ENCODE measurements at places on chromosomes 5 and 9.

DNA sequence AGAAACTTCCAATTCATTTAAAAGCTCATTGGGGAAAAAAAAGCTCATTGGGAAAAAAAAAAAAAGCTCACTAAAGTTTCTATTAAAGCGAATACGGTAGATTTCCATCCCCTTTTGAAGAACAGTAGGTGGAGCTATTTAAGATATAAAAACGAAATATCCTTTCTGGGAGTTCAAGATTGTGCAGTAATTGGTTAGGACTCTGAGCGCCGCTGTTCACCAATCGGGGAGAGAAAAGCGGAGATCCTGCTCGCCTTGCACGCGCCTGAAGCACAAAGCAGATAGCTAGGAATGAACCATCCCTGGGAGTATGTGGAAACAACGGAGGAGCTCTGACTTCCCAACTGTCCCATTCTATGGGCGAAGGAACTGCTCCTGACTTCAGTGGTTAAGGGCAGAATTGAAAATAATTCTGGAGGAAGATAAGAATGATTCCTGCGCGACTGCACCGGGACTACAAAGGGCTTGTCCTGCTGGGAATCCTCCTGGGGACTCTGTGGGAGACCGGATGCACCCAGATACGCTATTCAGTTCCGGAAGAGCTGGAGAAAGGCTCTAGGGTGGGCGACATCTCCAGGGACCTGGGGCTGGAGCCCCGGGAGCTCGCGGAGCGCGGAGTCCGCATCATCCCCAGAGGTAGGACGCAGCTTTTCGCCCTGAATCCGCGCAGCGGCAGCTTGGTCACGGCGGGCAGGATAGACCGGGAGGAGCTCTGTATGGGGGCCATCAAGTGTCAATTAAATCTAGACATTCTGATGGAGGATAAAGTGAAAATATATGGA lies at the start of gene PCDHGA12:
Gene PCDHGA12 (plus strand): TSS at position 176 of the 782 bp plus-strand sequence. CDS start 253 bp downstream, at position 429.
- no peak for DNase-seq

DNA sequence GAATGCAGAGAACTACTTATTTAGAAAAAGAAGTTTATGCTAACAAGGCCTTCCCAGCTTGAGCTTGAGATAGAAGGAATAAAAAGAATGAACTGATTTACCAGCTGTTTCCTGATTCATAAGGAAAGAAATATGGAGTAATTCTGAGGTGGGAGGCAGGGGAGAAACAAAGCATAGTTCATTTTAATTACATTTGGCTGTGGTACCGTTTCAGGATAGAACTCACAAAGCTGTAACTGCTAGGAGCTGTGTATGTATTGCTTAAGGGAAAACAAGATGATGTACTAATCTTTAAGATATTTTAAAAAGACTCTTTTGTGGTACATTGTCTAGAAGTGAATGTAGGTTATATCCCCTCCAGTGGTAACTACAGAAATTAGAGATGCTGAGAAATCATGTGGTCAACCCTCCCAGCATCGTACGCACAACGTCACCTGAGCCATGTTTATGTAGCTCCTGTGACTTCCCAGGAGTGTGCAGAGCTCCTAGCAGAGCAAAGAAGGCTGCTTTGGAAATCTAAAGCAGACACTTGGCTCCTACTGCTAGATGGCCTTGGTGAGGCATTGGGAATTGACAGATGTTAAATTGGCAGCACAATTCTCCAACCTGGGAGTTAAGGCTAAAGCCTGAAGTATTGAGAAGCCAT lies 208.3 kb upstream of the VLDLR start:
- DNase-seq: no peak

- DNase-seq: no peak
Measured at GRCh38 chr9:124347206-124347967, 67.9 kb downstream of the PSMB7 start.

DNA sequence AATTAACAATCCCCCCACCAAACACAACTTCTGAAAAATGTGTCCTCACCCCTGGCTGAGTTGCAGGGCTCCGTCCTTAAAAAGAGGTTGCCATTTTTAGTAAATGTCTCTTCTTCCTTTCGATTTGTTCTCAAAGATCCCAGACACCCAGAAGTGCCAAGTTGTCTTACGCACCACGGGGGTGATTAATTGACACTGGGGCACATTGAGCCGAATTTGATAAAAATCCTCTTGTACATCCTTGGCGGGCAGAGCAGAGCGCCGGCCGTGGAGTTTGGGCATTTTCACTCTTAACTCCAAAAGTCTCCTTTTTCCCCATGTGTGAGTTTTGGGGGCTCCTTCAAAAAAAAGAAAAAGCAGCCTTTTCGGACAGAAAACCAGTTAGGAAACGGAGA lies 4.5 kb downstream of the LMX1B start:
- no peak for DNase-seq

DNA sequence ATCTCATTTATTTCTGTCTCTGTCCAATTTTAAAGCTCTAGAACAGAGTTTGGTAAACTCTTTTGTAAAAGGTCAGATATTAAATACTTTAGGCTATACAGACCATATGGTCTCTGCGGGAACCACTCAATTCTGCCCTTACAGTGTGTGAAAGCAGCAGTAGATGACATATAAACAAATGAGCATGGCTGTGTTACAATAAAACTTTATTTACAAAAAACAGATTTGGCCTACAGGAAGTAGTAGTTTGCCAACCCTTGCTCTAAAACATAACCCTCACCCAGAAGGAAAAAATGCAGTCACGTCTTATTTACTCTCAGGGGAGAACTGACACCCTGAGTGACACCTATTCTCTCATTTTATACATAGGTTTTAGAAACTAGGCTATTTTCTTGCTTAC lies 220.4 kb downstream of the DEPDC1B start:
- DNase-seq: no peak

GRCh38 chr5:75169516-75169915 lies 67.2 kb downstream of the ANKRD31 start:
- no peak for DNase-seq

DNA sequence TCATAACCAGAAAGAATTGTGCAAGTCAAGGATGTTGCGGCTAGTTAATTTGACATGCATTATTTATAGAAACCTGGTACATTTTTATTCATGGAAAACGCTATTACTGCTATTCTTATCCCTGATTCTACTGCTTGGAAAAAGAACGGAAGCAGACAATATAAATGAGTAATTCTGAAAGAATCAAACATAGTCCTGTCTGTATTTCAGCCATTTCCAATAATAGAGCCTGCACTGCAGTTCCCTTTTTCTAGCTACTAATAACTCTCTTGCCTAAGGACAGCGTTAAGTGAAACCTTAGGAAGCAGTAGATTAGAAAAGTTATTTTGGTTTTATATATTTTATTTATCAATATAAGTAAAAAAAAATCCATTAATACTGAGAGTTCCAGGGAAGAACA lies 414.9 kb downstream of the CYLC2 start:
- DNase-seq: no peak

DNA sequence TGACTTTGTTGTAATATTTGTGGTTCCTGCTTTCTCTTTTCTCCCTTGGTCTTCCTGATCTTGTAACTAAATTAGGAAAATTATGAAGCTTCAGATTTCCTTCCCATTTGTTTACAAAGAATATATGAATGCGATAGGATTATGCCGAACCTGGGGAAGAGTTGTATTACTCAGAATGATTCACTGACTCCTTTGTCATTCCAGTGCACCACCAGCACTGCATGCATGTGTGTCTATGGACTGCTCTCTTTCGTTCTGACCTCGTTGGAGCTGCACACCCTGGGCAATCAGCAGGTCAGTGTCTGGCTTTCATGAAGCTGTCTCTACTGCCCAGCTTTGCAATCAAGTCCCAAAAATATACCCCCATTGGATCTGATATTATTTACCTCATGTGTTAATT lies 25.5 kb downstream of the NUP188 start:
- no peak for DNase-seq

DNA sequence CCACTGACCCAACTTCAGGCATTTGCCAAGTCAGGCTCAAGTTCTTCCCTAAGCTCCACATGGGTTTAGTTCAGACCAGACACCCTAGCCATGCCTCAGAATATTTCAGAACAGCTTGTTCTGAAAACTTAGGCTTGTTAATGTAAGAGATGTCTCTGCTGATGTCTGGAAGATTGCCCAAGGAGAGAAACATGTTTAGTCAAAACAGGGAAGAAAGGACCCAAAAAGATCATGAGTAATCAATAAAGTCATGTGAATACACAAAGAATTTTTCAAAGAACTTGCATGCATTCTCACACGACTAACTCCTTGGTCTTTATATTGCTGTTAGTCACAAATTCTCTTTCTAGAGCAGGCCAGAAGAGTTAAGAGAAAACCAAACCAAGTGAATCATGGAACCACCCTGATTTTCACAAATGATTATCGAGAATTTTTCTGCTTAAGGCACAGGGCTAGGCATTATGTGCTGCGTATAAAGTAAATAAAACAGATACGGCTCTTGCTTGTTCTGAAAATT lies 158.1 kb upstream of the HMHB1 start:
- DNase-seq: no peak

GRCh38 chr5:80985600-80986228 lies 25.6 kb downstream of the RASGRF2 start:
- no peak for DNase-seq

- DNase-seq: no peak
Measured at GRCh38 chr5:141856037-141856790, 22.0 kb downstream of the PCDH1 start.

GRCh38 chr5:72412283-72413055 lies 92.3 kb downstream of the PTCD2 start:
- no peak for DNase-seq

DNA sequence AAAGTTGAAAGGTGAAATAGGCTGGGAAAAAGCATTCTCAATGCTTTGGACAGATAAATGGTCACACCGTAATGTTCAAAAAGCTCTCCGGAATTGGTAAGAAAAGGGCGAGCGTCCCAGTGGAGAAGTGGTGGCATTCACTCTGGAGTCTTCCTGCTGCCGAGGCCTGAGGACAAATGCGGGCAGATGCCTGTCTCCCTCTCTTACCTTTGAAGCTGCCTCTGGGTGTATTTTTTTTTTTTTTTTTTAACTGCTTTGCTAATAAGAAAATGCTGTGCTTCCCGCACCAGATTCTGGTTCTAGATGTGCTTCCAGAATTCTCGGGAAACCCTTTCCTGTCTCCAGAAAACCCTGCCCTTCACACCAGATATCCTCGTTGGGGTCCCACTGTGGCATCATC lies 24.4 kb upstream of the CTSL start:
- no peak for DNase-seq

DNA sequence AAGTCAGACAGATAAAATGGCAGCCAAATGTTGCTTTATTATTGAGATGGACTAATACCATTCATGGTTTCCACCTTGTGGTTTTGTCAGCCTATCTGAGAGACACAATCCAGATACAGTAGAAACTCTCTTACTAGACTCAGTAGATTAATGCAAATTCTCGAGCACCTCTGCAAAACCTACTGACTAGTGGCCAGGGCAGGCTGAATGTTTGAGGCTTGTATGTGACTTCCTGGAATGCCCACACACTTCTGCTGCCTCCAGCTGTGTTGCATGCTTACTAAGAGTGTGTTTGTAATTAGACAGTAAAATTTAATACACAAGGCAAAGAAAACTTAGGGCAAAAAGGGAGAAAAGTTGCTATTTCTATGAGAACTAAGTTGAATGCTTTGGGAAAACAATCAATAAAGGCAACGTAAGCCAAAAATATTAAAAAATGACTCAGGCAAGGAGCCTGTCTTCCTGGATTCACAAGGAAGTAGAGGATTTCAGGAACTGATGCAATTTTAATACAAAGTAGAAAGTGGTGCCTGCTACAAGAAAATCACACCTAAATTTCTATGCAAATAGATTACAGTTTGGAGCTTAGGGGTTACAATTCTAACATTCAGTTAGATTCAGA lies 30.2 kb upstream of the CCNG1 start:
- DNase-seq: no peak

- no peak for DNase-seq
Measured at GRCh38 chr9:22452415-22453010, 5.9 kb downstream of the DMRTA1 start.

- DNase-seq: no peak
Measured at GRCh38 chr9:23598994-23599393, 227.0 kb downstream of the ELAVL2 start.

- no peak for DNase-seq
Measured at GRCh38 chr5:122301016-122301415, 11.0 kb upstream of the SNCAIP start.

DNA sequence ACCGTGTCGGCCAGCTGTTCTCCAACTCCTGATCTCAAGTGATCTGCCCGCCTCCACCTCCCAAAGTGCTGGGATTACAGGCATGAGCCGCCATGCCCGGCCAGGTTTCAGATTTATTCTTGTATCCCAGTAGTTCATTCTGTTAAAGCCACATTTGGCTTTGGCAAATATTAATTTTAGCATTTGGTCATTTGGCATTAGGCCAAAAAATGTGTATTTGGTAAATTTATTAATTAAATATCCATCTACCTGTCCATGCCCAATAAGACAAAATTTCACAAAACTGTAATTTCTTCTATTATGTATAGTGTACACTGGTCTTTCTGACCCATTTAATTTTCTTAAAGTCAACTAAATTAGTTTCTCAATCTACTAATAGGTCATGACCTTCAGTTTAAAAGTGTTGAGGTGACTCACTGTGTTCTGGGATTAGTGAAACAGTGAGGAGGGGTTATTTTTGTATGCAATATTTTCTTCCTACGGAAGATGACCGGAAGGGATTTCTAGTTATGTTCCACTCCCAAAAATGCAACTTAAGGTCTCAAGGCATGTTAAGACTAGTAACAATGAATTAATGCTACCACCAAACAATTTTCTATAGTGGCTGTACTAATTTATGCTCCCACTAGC lies 21.0 kb downstream of the OSTF1 start:
- no peak for DNase-seq

DNA sequence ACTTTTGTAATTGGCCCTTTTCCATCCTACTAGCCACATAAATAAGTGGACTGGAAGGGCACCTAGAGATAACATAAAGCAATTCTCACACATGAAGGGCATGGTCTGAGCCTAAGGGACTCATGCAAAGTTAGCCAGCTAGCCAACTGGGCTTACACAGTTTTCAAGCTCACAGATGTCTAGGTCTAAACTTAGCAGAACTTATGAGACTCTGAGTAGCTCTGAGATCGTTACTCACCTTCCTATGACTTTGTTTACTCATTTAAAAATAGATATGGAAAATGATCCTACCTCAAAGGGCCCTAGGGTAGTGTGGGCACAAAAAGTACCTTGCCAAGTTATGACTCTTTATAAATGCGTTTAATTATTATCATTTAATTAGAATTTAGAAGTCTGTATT lies 410.4 kb upstream of the MPDZ start:
- DNase-seq: no peak

DNA sequence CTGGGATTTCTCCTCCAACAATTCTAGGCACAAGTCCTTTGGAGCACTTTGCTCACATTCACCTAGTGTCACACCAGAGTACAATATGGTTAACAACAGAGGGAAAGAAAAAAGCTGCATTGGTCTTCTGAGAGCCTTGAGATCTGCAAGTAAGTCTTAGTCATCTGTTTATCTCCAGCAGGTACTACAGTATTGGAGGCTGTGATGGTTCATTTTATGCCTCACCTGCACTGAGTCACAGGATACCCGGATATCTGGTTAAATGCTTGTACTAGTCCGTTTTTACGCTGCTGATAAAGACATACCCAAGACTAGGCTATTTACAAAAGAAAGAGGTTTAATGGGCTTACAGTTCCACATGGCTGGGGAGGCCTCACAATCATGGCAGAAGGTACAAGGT lies 525.0 kb downstream of the NR2F1-AS1 start:
- DNase-seq: no peak

Measured in SHP77 (cell line).